ENCODE measurements at places on chromosomes 7 and 10. TPM values are rescaled to one million over a fixed set of nuclear protein-coding genes. Genes with fewer than 3 reads are reported as not detected.

GRCh38 chr7:117785431-117785830 lies 87.8 kb downstream of the CTTNBP2 start:
- no peak for DNase-seq

GRCh38 chr10:113261161-113261560 lies 291.7 kb upstream of the HABP2 start:
- DNase-seq = peak; percentile 68

DNA sequence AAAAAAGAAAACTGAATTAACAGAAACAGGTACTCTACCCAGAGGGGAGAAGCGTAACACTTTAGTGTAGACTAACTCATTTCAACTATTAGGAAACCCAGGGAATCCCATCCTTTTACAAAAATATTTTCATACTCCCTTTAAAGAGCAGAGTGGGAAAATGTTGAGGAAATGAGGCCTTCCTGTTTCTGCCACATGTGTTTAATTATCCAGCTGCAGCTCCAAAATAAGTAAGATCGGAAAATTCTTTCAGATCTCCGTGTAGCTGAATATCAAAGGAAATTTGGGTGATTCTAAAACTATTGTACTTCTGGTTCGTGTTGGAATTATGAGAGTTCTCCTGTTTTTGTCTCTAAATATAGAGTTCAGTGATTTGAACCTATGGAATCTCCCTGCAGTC lies 58.0 kb upstream of the CAV2 start:
- DNase-seq = no peak

DNA sequence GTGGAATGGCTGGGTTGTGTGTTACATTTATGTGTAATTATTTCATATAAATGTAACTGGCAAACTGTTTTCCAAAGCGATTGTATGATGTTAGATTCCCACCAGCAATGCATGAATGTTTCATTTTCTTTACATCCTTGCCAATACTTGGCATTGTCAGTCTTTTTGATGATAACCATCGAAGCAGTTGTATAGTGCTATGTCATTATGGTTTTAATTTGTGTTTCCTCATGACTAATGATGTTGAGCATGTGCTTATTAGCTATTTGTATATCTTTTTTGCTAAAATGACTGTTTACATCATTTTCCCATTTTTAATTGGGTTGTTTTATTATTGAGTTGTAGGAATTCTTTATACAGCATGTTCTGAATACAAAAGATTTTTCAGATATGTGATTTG lies 22.3 kb downstream of the AHCYL2 start:
- DNase-seq = no peak

GRCh38 chr7:146656988-146657387 lies 540.4 kb downstream of the CNTNAP2 start:
- no peak for DNase-seq

DNA sequence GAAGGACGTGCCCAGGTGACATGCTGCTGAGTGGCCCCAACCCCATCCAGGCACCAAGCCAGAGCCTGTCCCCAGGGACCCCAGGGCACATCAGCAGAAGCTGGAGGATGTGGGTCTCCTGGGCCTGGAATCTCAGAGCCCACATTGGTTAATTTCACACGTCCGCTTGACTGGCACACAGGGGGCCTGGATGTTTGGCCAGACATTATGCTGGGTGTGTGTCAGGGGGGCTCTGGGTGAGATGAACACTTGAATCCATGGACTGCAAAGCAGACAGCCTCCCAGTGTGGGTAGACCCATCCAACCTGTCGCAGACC lies 79.1 kb upstream of the RET start:
- DNase-seq = no peak

DNA sequence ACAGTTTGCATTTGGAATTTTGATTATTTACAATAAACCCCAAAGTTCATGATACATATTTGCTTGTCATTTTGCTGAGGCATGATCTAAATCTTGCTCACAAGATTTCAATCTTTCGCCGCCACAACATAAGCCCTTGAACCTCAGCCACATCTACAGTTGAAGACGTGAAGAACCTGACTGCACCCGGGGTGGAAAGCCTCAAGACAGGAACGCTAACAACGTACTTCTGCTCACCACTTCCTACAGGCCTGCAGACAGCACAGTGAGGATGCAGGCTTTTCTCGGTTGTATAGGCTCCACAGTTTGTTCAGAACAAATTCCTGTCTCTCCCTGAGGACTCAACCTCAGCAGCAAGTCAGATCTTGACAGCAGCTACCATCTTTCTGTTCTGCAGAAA lies 393.8 kb upstream of the PRKCQ start:
- no peak for DNase-seq

DNA sequence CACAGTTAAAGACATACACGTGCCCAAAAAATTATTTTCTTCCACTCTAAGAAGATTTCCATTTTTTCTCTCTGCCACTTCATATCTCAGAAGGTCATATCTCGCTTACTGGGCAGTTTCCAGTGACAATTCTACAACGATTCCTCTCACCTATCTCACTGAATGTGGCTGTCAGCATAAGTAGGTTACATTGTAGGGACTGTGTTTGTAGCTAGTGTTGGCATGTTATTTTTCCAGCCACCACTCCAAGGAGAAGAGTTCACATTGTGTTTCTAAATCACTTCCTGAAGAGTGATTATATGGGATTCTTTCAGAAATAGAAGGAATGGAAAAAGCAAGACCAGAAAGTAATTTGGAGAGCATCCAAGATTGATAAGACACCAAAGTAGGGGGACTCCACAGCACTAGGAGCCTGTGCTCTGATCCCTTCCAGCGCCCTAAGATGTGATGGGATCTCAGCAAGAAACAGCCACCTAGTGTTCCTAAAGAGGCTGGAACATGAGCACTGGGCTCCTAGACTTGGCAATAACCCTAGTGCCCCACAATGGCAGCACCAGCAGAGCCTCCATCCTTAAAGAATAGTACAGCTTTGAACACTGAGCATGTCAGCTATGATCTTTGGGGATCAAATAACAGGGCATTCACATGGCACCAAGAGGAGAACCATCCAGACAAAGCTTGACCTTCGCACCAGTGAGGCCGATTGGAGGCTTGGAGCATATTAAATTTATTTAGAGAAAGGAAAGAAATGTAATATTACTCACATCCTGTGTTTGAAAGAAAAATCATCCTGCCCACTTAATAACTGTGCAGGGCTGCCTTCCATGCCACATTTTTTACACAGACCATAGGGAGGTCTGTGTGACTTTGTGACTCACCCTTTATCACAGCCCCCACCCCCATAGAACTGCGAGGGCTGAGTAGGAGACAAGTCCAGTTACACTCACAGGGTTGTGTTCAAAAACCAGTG lies 51.8 kb downstream of the CAV1 start:
- DNase-seq = no peak

- no peak for DNase-seq
Measured at GRCh38 chr10:104331208-104331838, 6.9 kb downstream of the ITPRIP start.

- no peak for DNase-seq
Measured at GRCh38 chr7:134495546-134495945, 31.8 kb upstream of the AKR1B10 start.

- peak; percentile 44 for DNase-seq
Measured at GRCh38 chr7:101099969-101100781, 14.9 kb downstream of the TRIM56 start.

DNA sequence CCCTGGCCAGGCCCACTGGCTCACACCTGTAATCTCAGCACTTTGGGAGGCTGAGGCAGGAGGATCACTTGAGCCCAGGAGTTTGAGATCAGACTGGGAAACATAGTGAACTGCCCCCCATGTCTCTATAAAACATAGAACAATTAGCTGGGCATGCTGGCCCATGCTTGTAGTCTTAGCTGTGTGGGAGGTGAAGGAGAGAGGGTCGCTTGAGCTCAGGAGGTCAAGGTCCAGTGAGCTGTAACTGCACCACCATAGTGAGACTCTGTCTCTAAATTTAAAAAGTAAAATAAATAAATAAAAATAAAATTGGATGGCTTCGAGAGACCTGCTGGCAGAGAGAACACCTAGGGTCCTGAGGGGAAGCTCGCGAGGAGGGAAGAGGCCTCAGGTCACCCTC lies 69.9 kb upstream of the PARD3 start:
- DNase-seq = no peak

DNA sequence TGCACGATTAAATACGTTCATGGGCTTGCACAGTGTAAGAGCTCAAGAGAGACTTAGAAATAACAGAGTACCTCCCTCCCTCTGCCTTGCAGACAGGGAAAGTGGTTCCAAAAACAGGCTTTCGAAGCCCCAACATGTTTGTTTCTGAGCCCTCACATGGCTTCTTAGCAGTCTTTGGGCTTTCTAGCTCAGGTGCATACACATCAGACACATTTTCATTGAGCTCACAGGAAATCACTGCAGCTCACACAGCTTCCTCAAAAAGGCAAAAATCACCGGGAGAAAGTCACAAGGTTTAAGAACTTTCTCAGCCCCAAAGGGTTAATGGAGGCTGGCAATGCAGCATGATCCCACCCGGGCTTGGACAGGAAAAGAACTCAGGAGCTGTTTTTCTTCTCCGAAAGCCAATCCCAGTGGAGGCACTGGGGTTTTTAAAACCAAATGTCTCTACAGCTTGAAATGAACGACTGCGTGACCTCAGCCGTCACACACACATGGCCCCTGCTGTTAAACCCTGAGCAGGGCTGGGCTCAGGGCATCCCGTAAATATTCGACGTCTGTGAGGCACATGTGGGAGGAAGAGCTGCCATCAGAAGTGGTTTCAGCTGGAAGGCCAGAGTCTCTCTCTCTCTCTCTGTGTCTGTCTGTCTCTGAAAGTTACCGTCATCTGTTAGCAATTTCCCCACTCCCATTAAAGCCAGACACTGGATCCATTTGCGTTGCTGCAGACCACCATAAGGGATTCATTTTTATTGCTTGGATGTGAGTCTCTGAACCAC lies 69.7 kb downstream of the CALML3 start:
- peak; percentile 72 for DNase-seq

The CPA2 gene
- polyA plus RNA-seq = 0.33 TPM

The GBX1 gene
- polyA plus RNA-seq = 0.28 TPM

The SAMD8 gene
- polyA plus RNA-seq = 15.1 TPM

The ASAH2B gene
- polyA plus RNA-seq = 8.2 TPM

The TMEM236 gene
- polyA plus RNA-seq = 0.24 TPM

The PRLHR gene
- not detected for polyA plus RNA-seq

The MRM2 gene
- 37.9 TPM for polyA plus RNA-seq

The H2BK1 gene
- polyA plus RNA-seq = not detected

All from renal pelvis (tissue), 12 donors.